HT-29 (cell line): ENCODE measurements at places on chromosomes 4 and X.
A peak's percentile ranks its signal among the peaks of the same experiment; 100 is the strongest.

- peak; percentile 3 for DNase-seq
Measured at GRCh38 chrX:88202149-88202548, 544.9 kb upstream of the CPXCR1 start.

DNA sequence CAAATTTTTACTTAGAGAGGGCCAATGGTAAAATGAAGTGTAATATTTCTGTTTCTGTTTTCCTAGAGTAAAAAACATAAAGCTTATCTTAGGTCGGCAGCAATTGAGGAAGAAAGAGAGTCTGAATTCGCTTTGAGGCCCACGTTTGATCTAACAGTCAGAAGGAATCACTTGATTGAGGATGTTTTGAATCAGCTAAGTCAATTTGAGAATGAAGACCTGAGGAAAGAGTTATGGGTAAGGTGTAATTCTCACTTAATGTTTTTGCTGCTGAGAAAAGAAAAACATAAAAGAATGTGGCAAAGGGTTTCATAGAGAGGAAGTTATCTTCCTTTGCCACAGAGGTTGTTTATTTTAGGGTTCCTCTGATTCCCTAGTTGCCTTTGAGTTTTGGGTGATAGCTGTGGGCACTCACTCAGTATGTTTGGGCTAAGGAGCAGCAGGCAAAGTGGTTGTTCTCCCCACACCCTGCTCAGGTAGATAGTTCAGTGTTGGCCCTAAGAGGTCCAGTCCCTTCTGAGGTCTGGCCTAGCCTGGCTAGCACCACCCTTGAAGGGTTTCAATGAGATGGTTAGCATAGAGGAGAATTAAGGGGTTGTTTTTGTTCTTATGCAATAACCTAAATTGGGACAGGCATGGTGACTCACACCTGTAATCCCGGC, 32.3 kb downstream of the HERC5 start:
- no peak for DNase-seq

DNA sequence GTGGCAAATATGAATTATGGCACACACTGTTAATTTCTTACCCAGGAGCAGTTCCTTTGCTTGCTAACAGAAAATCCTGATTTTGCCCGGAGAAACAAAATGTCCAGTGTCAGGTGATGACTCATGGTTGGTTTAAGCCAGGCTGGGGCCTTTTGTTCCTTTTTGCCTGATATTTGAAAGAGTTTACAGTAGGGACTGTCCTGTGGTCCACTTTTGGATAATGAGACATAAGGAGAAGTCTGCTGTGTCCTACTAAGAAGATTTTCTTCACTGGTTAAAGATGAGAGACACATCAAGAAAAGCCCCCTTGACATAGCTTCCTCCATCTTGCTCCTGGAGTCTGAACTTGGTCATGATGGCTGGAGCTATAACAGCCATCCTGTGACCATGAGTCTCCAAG, 12.1 kb upstream of the DRD5 start:
- DNase-seq: no peak

- DNase-seq: no peak
Measured at GRCh38 chr4:122360754-122361153, 18.1 kb upstream of the ADAD1 start.

- DNase-seq: no peak
Measured at GRCh38 chr4:12071316-12071715, 642.6 kb upstream of the HS3ST1 start.

DNA sequence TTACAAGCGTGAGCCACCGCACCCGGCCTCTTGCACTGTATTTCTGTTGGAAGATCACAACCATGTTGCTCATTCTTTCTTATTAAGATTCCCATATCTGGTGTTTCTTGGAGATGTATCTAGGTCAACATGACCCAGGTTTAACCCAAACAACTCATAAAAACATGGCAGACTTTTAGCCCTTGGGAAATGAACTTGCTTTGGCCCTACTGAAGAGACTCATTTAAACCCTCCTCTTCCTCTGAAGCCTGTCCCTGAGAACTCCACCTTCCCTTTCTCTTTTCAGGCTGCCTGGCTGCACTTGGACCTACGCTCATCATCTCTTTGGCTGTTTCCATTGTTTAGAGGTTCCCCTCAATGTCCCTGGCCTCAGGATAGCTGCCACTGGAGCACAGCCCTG, 22.8 kb upstream of the OPN1LW start:
- peak; percentile 27 for DNase-seq

DNA sequence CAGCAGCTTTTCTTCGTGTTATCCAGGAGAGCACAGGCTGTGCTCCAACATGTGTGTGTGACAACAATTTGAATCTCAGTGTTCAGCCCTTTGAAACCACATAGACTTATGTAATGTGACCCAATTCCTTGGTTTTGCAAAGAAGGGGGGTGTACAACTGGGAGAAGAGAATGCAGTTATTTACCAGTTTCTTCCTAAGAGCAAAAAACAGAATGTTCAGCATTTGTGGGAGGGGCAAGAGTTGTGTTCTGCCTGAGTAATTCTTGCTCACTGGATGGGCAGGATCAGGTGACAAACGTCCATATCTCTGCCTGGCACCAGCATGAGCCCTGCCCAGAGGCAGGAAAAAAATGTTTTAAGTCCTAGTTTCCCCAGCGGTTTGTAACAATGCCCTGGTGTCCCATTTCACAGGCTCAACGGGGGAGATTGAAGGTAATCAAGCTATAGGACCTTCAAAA, 72.0 kb downstream of the PRPS1 start:
- no peak for DNase-seq

DNA sequence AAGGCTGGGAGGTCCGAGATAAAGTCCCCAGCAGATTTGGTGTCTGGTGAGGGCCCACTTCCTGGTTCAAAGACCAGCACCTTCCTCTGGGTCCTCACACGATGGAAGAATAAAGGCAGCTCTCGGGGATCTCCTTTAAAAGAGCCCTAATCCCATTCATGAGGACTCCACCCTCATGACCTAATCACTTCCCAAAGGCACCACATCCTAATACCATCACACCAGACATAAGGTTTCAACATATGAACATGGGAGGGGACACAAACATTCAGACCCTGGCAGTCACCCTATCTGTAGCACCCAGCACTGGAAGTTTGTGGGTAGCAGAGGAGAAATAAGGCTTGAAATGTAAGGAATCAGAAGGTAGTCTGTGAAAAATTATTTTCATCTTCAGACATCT, 112.9 kb upstream of the NOCT start:
- DNase-seq: no peak

DNA sequence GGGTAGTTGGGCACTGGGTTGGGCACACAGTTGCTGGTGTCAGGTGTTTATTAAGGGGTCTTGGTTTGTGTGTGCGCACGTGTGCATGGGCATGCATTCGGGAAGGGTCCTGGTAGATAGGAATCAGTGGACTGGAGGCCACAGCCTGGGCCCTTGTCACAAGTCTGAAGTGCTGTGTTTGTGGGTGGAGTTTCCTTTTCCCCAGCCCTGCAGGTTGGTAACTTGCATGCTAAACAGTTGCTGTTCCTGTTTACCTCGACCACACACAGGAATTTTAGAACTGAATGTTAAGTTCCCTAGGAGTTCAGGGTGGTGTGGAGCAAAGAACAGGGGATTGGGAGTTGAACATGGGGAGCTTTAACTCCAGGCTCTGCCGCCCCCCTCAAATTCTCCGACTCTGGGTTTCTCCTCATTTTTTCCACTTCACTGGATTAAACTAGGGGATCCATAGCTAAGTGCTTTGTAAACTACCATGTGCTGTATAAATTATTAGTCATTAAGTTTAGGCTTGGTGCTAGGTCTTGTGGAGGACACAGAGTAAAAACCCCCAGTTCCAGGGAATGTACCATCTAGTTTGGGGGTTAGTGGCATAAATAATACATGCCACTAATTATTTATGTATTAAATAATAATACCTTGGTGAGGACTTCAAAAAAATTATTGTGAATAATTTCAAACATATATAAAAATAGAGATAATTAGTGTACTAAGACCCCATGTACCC, 49.0 kb downstream of the STARD8 start:
- DNase-seq: no peak

GRCh38 chr4:1568855-1569460, 115.2 kb downstream of the FAM53A start:
- no peak for DNase-seq

- DNase-seq: peak; percentile 84
Measured at GRCh38 chr4:128573781-128574508, 235.6 kb upstream of the JADE1 start.

DNA sequence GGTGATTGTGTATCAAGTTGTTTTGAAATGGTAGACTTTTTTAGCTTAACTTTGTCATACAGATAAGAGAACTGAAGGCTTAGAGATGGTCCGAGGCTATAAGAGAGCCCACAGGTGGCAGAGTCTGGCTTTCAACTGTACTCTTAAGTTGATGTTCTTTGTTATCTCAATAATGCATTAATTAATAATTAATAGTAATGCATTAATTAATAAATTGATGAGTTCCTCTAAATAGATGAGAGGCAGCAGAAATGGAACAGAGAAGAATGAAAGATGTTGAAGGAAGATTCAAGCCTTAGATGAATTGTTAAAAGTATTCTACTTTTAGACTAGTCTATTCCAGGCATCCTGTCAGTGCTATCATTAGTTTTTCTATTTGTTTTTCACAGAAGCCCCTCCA, 22.4 kb downstream of the NUDT9 start:
- DNase-seq: no peak

GRCh38 chr4:155693015-155693663, 26.5 kb downstream of the GUCY1A1 start:
- peak; percentile 20 for DNase-seq

- peak; percentile 87 for DNase-seq
Measured at GRCh38 chr4:155442267-155443105, 65.7 kb upstream of the MAP9 start.

DNA sequence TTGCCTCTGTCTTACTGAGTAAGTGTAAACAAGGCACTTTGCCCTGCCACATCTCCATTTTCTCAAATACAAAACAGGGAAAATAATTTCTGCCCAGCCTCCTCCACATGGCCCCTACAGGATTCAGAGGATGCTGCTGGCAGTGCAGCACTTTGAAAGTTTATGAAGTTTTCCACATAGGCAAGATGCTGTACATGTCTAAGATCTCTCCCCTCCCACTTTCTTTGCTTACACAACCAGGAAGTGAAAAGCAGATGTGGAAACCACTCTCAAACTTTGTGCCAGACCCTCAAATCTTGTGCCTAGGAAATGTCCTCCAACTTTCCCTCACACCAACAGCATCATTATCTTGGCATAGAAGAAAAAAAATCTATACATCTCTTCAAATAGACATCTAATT, 257.0 kb upstream of the LDB2 start:
- DNase-seq: no peak

- no peak for DNase-seq
Measured at GRCh38 chr4:108043526-108043925, 53.8 kb downstream of the HADH start.

DNA sequence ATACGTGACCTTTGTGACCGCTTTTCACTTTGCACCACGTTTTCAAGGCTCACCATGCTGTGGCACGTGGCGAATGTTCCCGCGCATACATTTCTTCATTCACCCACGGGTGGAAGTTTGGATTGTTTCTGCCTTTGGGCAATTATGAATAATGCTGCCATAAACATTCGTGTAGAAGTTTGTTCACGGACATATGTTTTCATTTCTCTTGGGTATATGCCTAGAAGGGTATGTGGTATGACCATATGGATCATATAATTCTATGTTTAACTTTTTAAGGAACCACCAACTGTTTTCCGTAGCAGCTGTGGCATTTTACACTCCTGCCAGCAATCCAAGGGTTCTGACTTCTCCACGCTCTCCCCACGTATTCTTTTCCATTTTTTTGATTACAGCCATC, 60.9 kb upstream of the MXD4 start:
- no peak for DNase-seq

DNA sequence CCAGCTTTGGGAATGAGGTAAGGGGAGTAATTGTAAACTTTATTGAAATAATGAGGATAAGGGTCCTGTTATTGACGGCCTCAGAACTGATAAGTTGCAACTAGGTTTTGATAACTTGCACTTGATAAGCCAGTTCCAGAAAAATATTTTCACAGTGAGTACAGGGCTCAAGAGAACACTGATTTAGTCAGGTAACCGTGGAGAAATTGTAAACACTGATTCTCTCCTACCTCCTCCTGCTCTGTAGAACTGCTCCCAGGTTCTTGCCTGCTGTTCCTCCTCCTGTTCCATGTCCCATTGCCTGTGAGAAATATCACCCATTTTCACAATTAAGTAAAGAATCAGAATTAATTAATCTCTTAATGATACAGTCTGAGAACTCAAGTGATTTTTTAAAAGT, 55.0 kb upstream of the CXXC4 start:
- no peak for DNase-seq

DNA sequence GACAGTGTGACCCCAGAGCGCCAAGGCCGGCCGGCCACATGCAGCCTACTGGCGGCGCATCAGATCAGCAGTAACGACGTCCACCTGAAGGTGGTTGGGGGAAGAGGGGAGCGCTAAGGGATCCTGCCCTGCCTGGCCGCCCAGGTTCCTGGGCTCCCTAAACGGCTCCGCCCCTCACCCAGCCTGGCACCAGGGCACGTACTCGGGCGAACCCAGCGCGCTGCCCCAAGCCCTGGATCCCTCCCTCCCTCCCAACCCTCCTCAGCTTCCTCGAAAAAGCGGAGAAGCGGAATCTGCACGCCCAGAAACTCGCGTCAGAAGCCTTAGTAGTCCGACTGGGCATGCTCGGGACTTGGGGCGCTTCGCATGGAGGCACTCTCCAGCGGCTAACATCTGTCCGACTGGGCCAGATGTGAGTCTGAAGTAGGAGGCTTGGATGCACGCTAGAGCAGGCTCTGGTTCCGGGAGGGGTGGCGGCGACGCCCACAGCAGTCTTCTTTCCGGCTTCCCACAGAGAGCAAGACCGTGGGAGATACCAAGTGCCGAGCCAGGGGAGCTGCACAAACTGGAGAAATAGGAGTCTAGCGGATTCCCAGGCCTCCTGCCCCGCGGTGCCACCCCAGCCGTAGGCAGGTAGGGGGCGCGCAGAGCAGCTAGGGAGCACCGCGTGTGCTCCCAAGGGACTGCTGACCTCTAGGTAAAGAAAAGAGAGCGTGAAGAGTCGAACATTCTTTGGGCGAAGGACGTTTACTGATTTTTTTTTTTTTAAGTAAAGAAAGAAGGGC, 114.3 kb upstream of the TEX13C start:
- no peak for DNase-seq

DNA sequence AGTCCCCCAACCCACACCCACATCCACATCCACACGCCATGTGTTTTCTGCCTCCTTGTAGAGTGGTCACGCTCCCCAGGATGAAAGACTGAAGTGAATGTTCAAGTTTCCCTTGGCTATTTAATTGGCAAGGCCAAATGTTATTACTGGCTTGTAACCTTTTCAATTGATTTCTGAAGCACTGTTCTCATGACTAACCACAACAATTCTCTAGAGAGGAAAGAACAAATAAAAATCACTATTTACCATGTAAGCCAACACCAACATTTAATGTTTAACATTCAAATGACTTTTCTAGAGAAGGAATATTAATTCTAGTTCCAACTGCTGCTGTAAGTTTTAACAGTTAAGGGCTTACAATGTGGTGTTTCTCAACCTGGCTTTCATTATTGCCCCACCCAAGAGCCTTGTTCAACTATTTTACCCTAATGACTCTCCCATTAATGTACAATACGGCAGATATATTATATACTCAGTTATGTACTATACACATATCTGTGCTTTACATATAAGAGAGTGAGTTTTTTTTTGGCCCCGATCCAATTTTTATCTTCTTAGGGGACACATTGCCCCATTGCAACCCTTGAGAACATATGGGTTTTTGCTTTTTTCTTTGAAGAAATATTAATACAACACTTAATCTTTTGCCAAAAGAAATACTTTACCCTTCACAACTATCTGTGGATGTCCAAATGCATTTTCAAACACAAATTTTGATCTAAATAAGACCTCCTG, 46.5 kb downstream of the RELL1 start:
- DNase-seq: no peak

GRCh38 chr4:24772061-24772705, 23.2 kb upstream of the SOD3 start:
- DNase-seq: no peak

GRCh38 chrX:13520351-13520750, 49.0 kb upstream of the EGFL6 start:
- no peak for DNase-seq
